ENCODE measurements at places on chromosomes 5 and 9.

- no peak for DNase-seq
Observed at GRCh38 chr9:136613824-136614371, 48.8 kb upstream of the EGFL7 start.

- DNase-seq = no peak
Observed at GRCh38 chr5:66342341-66342880, 198.3 kb downstream of the SREK1 start.

DNA sequence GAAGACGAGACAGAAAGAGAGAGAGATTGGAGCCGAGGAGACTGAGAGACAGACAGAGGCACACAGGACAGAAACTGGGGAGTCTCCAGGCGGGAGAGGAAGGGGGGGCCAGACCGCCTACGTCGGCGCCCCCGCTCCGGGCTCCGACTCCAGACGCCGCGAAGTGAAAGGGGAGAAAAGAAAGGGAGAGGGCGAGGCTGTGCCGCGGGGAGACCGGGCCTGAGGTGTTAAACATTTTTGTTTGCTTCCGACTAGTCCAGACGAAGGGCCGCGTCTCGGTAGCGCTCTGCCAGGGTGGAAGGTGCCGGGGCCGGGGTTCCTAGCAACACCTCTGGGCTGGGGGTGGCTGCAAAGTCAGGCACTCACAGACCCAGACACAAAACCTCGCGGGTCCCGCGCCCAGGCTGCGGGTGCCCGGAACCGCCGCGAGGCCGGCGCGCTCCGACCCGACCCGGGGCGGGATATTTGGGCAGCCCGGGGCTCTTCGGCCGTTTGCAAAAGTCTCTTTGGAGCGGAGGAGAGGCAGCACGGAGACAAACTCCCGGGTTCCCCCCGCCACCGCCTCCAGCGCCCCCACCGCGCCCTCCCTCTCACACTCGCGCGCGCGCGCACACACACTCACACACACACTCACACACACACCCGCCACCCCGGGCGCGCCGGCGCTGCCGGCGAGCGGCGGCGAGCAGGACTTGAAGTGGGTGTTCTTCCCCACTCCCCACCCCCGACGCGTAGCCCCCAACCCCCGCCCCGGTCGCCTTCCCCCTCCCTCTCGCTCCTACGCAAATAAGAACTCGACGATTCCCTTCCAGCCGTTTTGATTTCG is 626 bp upstream of the FST start:
- peak; percentile 80 for DNase-seq

DNA sequence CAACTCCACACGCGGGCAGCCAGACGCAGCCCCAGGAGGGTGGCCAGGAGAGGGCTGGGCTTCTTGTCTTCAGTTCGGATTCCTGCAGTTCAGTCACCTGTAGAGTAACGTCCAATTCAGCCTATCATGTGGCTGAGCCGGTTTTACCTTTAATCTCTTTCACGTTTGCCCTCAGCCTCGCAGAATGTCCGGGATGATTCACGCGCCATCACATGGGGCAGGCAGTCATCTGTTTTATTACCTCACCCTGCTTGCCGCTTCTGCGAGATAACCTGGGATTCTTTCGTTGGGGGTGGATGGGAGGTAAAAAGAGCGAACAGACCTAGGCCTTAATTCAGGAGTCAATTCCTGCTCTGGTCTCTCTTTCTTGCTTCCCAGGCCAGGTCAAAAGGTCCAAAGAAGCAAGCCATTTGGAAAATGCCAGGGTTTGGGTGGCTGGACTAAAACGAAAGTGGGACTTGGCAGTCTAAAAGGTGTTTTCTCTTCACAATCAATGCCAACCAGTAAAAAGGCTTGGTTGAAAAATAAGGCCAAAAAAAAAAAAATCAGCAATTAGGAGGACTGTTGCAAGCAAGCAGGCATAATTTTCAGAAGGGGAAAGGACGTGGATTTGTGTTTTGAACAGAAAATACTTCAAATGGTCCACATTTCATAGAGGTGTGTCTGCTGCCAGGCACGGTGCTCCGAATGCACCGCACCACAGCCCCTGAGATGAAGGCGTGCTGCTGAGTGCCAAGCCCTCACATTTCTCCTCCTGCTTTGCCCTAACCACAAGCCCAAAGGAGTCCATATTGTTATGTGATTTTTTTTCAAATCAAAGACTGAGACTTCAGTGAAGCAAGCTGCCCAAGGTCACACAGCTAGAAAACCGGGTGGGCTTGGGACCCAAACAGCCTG is 2.8 kb upstream of the WWC1 start:
- no peak for DNase-seq

- no peak for DNase-seq
Observed at GRCh38 chr5:167987490-167988280, 303.8 kb upstream of the WWC1 start.

GRCh38 chr5:14386884-14387624 is 194.5 kb upstream of the OTULINL start:
- DNase-seq = no peak

- DNase-seq = no peak
Observed at GRCh38 chr9:84667571-84668195, 1.8 kb upstream of the NTRK2 start.

GRCh38 chr9:135711391-135711790 is 9.4 kb downstream of the KCNT1 start:
- DNase-seq = no peak

- DNase-seq = peak; percentile 71
Observed at GRCh38 chr5:180070756-180071530, 616 bp downstream of the RNF130 start.

DNA sequence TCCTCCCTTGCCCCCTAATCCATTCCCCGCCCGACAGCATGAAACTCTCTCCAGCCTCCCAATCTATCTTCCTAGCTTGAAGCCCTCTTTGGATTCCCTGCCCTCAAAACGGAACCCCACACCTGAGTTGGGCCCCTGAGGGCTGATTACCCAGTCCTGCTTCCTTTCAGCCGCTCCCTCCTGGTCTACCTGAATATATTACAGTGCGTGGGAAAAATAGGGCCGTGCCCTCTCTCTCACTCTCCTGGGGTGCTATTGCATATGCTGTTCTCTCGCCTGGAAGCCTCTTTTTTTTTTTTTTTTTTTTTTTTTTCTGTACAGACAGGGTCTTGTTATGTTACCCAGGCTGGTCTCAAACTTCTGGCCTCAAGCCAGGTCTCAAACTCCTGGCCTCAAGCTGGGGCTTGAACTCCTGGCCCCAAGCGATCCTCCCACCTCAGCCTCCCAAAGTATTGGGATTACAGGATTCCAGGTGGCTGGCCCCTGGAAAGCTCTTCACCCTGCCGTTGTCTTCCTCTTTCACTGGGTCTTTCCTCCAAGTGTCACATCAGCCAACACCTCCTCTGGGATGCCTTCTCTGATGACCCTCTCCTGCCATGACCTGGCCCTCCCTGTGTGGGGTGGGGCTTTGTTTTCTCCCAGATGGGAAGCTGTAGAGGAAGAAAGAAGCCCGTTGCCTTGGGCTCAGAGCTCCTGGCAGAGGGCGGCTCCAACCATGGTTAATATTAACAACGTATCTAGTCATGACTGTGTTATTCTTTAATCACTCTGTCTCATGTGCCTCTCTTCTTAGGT is 8.2 kb downstream of the DNM1 start:
- DNase-seq = no peak

DNA sequence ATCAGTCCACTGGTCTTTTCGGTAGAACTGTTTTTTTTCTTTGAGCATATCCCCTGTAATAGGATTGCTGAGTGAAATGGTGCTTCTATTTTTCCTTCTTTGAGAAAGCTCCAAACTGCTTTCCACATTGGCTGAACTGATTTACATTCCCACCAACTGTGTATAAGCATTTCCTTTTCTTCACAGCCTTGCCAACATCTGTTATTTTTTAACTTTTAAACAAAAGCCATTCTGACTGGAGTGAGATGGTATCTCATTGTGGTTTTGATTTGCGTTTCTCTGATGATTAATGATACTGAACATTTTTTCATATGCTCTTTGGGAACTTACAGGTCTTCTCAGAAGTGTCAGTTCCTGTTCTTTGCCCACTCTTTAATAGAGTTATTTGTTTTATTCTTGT is 764.7 kb downstream of the MTRR start:
- no peak for DNase-seq

- peak; percentile 60 for DNase-seq
Observed at GRCh38 chr5:172701291-172701656, 60.2 kb downstream of the NEURL1B start.

GRCh38 chr5:74064225-74064624 is 438.2 kb downstream of the ARHGEF28 start:
- no peak for DNase-seq

DNA sequence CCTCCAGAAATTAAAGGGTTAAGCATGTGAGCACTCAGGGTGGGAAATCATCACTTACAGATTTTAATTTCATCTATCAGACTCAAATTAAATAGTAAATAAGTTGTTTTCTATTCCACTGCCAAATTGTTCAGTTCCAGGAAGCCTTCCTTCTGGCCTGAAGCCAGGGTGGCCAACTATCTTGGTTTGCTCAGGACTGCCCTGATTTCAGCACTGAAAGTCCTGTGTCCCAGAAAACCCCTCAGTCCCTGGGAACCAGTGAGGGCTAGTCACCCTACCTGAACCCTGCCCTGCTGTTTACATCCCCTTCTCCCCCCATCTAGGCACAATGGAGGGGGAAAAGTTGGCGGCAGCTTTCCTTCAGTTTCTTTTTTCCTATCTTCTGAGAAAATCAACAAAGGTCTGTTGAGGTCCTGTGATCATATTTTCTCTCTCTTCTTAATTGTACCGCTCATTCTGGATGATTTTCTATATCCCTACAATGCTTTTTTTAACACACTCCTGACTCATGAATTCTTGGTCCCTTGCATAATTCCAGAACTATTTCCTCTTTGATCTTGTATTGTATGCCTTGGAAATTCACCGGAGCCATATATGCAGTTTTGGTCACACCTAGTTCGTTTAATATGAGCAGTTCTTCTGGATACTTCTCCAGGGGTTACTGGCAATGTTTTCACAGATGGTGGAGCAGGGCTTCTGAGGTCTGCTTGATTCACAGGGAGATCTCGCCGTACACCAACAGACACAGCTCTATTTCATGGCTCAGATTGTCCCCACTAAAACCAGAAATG is 103.8 kb downstream of the MAP1B start:
- DNase-seq = no peak

GRCh38 chr5:24073107-24073506 is 565.7 kb downstream of the PRDM9 start:
- no peak for DNase-seq

DNA sequence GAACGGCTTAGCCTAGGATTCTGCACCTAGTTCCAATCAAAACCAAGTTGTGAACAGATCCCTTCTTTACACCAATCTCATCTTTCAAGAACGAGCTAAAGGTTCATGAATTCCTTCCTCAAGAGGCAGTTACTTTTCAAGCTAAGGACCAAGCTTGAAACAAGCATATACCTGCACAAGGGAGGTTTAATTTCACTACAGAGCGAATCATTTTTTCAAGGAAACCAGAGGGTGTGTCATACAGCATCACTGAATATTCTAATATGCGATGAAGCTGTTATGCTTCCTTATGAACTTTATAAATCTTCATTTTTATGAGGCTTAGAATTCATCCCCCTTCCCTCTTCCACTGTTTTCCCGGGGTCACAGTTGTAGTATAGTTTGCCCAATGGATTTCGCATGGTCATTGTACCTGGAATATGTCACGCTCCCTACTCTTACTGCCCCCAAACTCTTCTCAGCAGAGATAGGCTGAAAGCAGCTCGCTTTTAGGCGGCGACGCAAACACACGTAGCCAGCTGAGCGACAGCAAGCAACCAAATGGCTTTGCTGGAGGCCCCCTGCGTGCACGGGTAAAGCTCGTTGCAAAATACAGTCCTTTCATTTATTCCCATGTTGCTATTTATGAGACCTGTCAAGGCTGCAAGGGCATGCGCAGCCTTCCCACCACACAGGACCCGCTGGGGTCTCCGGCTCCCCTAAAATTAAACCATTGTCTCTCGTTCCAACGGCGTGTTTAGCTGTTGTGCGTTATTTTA is 832 bp downstream of the LMBRD2 start:
- no peak for DNase-seq

- DNase-seq = no peak
Observed at GRCh38 chr5:78974011-78974410, 11.1 kb downstream of the ARSB start.

DNA sequence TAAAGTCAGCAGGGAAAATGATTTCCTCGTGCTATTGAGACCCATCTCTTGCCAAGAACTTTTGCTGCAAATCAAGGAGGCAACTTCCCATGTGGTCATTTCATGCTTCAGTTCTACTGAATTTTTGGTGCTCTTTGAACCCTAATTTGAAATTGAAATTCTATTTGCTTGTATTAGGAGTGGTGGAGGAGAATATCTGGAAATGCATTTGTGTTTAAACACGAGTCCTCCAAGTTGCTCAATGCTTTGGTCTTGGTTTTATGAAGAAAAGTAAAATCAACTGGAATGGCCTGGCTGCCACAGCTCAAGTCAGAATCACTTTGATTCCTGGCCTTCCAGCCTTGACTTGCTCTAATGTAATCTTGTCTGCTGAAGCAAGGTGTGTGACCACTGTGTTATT is 613.2 kb downstream of the TLE1 start:
- DNase-seq = no peak

DNA sequence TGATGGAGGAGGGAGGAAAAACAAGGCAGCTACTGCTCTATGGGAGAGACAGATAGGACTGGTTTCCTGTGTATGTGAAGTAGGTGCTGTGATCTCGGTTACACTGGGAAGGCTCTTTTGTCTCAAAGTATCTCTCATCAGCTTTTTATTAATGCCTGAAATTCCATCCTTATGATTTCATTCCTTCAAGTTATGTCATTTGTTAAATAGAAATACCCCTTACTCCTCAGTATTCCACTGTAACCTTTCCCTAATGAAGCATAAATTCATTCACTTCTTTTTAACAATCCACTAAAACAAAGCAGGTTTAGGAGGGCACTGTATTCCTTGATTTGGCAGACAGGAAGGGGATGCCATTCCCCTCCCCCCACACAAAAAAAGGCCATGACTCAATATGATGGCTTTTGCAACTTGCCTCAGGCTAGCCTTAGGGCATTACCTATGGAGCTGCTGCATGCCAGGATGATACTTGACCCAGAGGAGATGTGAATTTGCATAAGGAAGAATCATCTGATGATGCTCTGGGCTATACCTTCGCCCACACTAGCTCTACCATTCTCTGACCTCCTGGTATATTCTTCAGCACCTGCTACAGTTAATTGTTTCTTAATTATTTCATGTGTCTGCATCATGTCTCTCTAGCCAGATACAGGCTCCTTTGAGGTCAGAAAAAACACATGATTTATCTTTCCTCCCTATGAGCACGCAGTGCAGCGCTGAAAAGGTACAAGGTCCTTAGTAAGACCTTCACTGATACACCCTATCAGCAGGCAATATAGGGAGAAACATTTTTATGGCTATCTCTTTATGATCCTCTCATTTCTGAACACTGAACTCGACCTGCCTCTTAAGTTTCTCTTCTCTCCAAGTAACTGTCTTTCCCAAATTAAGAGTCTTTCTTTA is 26.3 kb downstream of the NR3C1 start:
- DNase-seq = no peak

Data from sigmoid colon (tissue), 7 donors.